SW 1271 (cell line): ENCODE measurements at places on chromosomes 2 and 18.

GRCh38 chr18:79260023-79260422 lies 135.7 kb upstream of the NFATC1 start:
- no peak for DNase-seq

- DNase-seq: no peak
Observed at GRCh38 chr2:19851116-19851695, 50.6 kb downstream of the TTC32 start.

DNA sequence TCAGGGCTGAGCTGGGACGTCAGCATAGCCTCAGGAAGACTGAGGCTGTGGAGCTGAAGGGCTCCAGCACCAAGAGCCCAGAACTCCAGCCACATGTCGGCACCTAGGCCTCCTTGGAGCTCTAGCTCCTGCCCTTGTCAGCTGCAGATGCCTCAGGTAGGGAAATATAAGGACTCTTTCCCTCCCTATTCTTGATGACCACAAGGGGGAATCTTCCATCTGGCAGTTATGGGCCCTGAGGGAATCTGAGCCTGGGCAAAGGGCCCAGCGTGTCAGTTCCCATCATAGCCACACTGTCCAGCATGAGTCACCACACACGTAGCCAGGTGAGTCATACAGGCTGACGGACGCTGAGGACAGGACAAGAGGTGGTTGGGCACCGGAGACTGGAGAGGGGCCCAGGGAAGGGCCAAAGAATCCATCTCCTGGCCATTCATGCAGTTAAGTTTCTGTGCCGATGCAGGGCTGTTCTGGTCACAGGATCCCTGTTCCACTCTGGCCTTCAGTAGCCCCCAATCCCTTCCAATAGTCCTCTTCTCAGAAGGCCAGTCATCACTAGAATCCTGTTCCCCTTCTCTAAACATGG lies 1.8 kb downstream of the MPV17 start:
- DNase-seq: peak; percentile 99

GRCh38 chr2:10680957-10681356 lies 8.8 kb downstream of the NOL10 start:
- no peak for DNase-seq

DNA sequence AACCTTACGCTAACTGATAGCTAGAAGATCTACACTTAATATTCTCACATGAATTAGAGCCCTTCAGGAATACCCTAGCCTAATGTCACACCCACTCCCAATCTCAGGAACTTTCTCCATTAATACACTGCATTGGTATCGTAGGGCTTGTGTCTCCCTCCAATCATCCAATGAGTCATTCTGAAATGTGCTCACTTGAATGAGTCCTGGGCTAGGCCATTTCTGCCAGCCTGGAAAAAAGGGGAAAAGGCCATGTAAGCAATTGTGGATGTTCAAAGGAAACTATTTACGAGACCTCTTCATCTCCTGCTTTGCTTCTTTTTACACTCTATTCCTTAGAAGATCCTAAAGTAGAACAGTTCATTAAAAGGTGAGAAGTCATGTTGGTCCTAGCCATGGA lies 18.8 kb downstream of the ZEB2 start:
- DNase-seq: no peak

DNA sequence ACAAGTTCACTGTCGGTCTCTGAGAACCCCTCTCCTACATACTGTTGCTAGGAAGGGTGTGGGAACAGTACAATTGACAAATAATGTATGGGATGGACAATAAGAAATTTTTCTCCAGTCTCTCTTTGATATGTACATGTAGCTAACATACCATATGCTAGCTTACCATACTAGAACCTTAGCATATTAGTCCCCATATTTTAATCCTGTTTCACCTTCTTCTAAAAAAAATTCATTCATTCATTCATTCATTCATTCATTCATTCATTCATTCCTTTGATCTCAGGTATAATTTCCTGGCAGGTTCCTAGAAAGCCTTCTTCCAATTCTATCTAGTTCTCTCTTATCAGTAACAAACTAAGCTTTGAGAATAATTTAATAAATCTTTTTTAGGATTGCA lies 62.2 kb downstream of the TTC21B start:
- DNase-seq: no peak

DNA sequence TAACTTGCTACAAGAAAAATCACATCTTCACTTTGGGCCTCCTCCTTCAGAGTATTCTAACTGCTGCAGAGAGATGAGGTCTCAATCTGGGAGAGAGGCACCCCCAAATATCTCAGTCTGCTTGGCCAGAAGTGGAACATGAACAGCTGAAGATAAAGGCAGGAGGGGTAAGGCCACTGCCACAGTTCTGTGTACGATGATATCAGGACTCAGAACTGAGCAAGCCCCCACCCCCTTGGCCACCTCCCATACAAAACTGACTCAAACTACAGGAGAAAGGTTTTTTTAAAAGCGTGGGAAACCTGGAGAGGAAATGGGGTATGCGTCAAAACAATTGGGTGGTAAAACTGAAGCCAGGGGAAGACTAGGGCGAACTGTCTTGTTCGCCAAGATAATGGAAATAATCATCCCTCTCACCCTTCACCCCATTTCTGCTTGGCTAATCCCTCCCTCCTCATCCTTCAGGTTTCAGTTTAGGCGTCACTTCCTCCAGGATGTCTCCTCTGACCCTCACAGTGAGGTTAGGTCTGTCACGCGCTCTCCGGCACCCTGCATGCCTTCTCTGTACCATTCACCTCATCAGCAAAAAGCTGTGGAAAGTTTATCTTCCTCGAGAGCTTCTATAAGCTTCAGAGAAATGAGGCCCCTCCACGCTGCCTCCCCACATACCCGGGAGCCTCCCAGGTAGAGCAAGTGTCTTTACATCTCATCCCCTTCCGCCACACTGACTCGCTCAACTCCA lies 64.4 kb downstream of the SFXN5 start:
- DNase-seq: no peak

DNA sequence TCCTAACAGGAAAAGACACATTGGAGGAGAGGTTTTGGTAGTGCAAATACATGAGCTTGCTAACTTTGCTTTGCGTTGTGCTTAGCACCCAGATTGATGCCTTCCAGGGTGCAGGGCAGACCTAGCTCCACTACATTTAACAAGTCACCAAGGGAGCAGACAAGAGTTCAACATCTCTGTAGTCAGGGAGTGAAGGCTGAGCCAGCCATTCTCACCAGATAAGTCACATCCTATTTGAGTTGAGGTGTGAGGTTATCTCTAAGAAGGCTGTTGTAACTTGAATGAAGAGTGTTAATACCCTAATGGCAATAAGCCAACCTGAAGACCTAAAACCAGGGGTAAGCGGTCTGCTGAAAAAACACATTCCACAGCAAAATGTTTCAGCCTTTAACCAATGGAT lies 69.6 kb upstream of the DSEL start:
- no peak for DNase-seq

GRCh38 chr2:95056044-95056443 lies 30.5 kb downstream of the MAL start:
- DNase-seq: no peak

DNA sequence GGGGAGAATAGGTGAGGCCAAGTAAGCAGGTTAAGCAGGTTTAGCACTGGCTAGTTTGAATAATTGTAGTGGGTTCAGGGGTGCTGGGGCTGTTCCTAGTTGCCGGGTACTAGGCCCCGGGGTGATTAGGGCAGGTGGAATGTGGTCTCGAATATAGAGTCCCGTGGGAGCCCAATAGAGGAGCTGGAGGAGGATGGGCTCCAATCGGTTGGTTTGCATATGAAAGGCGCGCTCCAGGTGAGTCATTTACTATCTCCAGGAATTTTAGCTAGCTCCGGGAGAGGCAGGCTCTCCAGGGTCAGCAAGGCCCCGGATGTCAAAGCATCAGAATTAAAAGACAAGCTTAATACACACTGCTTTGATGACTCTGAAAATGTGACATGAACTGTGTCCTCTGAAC lies 304.0 kb downstream of the ZNF521 start:
- DNase-seq: no peak

DNA sequence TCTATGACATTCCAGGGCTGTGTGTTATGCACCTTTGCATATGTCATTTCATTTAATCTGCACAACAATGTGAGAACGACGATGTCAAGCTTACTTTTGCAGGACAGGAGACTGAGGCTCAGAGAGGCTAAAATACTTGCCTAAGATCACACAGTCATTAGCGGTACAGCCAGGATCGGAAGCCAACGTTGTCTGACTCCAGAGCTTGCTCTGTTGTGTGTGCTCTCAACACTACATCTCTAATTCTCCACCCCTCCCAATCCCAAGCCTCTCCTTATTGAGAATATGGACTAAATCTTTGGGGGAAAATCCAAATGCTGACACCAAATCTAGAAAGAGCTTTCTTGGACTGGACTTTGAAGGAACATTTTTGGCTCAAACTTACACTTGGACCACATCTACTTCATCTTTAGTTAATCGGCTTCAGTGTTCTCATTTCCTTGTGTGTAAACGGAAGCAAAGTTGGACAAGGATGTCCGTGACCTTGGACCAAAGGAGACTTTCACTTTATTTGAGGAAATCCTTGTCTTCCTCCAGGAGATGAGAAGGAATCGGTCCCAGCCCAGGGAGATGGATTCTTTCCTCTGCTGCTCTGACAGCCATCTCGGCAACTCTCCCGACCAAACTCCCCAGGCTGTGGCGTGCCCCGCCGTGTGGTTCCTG lies 242.4 kb downstream of the LPIN1 start:
- DNase-seq: no peak

DNA sequence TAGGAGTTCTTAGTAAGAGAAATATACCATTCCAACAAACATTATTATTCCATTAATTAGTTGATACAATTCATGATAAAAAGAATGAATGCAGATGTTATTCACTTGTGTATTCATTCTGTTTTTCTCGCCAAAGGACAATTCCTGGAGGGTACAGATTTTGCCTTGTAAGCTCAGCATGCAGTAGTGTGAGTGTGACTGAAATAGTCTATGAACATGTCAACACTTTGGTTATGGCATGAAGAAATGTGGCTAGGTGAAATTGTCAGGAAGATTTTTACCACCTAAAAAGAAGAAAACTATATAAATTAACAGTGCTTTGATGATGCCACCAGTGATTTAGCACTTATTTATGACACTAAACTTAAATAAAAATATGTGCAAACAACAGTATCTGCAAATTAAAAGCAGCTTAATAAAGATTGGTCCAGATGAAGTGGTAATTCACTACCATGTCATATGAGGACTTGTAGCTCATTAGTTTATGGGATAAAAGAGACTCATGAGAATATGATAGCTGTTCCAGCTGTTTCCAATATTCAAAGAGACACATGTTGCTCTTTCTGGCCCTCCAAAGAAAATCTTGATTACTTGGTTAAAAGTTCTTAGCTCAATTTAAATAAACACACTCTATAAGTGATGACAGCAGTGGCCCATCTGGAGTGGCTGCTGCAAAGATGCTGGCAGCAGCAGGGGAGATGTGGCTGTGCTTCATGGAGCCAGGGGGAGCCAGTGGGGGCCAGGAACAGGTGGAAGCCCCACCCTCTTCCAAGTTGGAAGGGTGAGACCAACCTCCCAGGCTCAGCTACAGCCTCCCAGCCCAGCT lies 165.0 kb downstream of the CDH19 start:
- DNase-seq: no peak

GRCh38 chr2:24832931-24833701 lies 39.9 kb downstream of the CENPO start:
- no peak for DNase-seq

GRCh38 chr2:62539606-62540407 lies 33.8 kb upstream of the TMEM17 start:
- DNase-seq: no peak

GRCh38 chr2:149989447-149990063 lies 402.0 kb upstream of the MMADHC start:
- peak; percentile 12 for DNase-seq

DNA sequence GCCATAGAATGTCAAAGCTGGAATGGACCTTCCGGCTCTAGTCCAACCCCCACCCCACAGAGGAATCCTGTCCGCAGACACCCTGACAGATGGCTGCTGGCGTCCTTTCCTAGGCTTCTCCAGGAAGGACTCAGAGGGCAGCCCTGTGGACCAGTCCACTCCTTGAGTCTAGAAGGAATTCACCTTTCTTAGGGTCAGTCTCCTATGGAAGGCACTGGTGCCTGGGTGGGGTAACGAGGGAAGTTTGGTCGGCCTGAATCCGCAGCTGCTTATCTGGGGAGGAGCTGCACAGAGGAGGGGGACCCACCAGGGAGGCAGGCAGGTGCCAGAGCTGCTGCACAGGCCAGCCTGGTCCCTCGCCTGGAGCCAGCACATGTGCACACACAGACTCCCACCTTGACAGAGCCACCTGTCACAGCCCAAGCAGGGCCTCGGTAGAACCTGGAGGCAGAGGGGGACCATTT lies 2.5 kb downstream of the DNMT3A start:
- DNase-seq: no peak

- DNase-seq: no peak
Observed at GRCh38 chr2:64989982-64990614, 899 bp downstream of the SLC1A4 start.

DNA sequence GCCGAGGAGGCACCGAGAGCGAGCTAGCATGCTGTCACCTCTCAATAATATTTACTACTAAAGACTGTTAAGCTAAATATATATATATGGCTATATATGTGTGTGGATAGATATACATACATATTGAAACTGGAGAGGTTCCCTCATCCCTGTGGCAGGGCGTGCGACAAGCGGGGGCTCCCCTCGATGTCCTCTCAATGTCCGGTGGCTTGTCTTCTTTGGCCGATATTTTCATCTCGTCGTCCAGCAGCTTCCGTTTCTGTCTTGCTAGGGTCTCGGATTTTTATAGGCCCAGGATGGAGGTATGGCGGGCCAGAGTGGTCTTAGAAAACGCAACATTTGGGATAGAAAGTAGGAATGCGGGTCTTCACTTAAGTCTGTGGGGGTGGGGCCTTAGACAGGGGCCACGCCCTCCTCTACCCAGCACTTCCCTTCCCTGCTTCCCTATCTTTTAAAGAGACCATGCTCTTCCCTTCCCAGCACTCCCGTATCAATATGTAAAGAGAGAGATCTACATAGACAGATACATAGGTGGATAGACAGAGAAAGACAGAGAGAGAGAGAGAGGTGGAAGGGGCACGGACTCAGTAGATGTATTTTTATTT lies 866.8 kb downstream of the DSC3 start:
- no peak for DNase-seq

GRCh38 chr2:232563580-232563979 lies 13.1 kb downstream of the EIF4E2 start:
- no peak for DNase-seq

DNA sequence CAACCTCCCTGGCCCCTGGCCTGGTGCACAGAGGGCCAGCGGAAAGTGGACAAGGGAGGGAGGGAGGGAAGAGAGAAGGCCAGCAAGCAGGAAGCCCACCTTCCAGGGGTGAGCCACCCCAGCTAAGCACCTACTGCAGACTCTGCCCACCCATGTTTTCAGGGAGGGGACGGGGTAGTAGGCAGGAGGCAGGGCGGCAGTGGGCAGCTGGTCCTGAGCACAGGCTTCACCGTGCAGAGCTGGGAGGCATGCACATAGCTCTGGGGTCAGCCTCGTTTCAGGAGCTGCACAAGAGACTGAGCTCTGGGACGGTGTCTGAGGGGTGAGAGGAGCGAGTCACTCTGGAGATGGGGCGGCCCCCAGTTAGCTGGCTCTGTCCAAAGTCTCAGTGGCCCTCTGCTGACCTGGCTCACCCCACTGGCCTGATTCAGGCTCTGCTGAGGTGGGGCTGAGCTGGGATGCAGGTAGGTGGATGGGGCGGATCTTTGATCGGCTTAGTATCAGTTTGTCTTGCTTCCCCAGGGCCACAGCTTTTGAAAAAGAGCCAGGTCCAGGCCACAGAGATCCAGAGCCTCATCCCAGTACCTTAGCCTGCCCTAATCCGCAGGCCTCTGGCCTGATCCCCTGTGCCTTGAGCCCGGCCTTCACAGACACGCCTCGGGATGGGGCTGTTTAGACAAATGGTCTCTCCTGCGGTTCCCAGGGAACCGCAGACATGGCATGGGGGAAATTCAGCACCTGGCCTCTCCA lies 3.7 kb downstream of the NMUR1 start:
- no peak for DNase-seq

GRCh38 chr2:189959450-189959849 lies 103.1 kb downstream of the MSTN start:
- no peak for DNase-seq
